ENCODE measurements at places on chromosomes 13 and 19.

DNA sequence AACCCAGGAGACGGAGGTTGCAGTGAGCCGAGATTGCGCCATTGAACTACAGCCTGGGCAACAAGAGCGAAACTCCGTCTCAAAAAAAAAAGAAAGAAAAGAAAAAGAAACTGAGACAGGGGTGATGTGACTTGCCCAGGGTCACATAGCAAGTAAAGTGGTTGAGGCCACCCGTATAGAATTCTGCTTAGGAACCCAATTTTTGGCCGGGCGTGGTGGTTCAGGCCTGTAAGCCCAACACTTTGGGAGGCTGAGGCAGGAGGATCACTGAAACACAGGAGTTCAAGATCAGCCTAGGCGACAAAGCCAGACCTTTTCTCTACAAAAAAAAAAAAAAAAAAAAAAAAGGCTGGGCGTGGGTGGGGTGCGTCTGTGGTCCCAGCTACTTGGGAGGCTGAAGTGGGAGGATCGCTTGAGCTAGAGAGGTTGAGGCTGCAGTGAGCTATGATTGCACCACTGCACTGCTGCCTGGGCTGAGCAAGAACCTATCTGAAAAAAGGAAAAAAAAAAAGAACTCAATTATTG lies 1.3 kb downstream of the SNRPA start:
- no peak for DNase-seq

DNA sequence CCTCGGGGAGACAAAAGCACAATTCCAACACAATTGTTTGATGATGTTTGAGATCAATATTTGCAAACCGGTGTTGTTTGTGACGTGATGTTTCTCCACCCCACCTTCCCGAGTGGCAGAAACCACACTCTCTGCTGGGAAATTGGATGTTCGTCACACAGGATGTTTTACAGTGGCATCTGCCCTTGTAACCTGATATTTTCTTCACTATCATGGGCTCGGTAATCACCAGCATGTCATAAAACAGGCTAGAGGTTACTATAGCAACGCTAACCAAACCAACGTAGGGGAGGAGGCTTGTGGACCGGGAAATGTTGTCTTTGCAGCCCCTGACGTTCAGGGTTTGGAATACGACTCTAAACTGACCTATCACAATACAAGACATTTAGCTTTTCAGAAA lies 454.5 kb downstream of the IRS2 start:
- DNase-seq: no peak

- DNase-seq: no peak
These were observed 16.6 kb downstream of the ADAMTS10 start for GRCh38 chr19:8593931-8594330.

DNA sequence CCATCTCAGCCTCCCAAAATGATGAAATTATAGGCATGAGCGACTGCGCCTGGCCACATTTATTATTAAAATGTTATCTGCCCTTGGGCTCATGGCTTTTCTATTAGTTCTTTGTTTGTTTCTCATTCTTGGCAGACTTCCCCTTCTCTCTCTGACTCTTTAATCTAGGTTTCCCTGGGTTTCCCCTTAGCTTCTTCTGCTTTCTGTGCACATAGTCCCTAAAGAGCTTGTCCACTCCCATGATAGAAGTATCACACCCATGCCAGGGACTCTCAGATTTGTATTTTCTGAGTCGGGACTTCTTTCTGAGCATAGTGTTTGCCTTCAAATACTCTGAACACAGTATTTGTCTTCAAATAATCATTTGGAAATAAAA lies 38.6 kb upstream of the ITM2B start:
- no peak for DNase-seq

DNA sequence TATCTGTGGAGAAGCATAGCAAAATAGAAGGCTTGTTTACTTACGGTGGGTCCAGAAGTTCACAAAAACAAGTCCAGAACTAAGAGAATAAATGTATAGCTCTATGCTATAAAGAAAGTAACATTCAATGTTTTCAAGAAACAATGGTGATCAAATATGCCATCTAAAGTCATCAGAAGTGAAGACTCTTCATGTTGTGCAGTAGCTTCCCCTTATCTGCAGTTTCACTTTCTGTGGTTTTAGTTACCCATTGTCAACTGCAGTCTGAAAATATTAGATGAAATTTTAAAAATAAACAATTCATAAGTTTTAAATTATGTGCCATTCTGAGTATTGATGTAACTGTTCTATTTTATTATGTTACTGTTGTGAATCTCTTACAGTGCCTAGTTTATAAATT lies 72.5 kb downstream of the EDNRB start:
- no peak for DNase-seq

DNA sequence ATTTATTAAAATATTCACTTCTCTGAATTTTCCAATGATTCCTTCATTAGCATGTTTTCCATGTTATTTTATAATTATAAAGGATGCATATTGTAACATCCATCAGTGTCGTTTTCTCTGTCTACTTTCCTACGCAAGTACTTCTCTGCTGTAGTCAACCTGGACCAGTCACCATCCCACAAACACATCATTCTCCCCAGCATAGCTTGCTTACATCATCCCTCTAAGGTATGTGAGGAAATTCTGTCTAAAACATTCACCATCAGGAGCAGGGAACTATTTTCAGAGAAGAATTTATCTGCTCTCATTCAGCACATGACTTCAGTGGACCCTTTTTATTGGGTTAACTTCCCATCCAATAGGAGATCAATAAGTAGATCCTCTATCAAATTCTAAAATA lies 806.1 kb upstream of the ARGLU1 start:
- DNase-seq: no peak

DNA sequence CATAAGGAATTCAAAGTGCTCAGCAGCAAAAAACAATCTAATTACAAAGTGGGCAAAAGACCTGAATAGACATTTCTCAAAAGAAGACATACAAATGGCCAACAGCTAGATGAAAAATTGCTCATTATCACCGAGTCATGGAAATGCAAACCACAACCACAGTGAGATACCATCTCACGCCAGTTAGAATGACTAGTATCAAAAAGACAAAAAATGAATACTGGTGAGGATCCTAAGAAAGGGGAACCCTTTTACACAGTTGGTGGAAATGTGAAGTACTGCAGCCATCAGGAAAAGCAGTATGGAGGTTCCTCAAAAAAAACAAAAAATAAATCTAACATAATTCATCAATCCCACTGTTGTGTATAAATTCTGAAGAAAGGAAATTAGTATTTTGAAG lies 1206.1 kb downstream of the EFNB2 start:
- no peak for DNase-seq

GRCh38 chr13:26377038-26377437 lies 123.1 kb downstream of the CDK8 start:
- no peak for DNase-seq

- DNase-seq: no peak
These were observed 37.5 kb upstream of the PCDH20 start for GRCh38 chr13:61453121-61453520.

GRCh38 chr19:17281391-17282304 lies at the start of gene ANKLE1:
TSS of gene ANKLE1 (plus strand) at chr19:17281901. CDS start at chr19:17281921, 20 bp downstream.
- no peak for DNase-seq

DNA sequence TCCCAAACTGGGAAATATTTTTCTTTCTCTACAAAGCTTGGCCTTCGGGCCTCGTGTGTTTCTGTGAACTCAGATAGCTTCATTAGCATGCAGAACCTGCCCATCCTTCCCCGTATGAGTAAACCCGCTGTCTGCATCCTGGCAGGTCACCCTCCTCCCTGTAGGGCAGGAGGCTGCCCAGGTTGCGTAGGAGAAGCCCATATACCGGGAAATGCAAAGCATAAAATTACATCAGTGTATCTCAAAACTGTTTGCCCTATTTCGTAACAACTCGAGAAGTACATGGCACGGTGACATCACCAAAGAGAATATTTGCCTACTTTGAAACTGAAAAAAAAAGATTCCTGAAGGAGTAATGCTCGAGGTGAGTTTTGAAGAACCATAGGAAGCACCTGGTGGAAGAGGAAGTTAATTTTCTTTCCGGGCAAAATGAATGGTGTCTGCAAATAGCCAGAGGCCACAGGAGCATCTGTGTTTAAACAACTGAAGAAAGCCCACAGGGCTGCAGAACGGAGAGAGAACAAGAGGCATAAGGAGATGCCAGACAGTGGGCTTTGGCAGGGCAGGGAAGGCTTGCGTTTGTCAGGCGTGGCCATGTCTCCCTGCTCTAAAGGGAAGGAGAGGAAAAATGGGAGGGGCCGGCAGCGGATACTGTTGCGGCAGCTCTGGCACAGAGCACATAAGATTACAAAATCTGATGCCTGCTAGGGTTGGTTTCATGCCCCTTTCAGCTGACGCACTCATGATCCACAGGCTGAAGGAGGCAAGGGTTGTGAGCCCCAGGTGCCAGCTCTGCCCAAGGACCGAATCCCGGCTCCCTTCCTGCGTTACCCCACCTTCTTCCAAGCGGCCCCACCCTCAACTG lies 81.4 kb downstream of the IRS2 start:
- no peak for DNase-seq

DNA sequence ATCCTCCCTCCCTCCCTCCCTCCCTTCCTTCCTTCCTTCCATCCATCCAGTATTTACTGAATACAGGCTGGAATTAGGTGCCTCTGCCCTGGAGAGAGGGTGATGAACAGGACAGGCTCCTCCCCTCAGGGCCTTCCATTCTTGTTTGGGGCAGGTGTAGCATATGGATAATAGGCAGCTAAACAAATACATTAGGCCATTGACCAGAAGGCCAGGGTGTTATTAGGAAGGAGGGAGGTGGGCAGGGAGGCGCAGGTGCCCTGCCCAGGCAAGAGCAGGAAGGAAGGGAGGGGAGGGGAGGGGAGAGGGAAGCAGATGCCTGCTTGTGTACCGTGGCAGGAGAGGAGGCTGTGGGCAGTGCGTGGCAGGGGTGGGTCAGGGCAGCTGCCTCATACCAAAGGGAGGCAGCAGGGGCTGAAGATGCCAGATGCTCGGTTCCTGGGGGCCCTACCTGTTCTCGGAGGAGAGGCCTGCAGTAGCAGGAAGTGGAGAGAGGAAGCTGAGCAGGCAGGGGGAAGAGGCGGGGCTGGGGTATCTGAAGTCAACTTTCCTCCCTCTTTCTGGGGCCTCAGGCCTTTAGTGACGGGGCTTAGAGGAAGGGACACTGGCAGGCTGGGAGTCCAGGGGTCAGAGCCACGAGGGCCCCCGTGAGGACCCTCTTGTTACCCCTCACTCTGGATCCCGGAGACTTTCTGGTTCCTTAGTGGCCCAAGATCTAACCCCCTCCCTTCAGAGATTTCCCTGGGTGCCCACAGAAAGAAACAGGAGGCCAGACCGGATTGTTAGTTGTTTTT lies at the start of gene RINL:
Gene RINL (minus strand): TSS at position 495 of the 794 bp plus-strand sequence. CDS start 1,533 bp downstream, outside the sequence.
- DNase-seq: peak; percentile 55

DNA sequence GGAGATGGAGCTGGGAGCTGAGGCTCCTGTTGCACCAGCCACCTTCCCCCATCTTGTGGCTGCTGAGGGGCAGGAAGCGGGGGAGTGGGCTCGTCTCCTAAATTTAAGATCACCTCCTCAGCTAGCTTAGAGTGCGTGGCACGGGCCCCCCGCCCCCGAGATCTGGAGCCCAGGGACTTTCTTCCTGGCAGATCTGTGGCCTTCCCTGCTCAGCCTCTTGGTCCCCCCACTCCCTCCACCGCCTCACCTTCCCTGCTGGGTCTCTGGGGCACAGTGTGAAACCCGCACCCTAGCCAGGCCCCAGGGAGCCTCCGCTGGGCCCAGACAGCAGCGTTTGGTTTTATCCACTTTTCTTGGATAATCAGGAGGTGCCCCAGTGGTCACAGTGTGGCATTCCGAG lies 35.9 kb downstream of the MAU2 start:
- DNase-seq: no peak

- no peak for DNase-seq
These were observed 8.4 kb downstream of the KANK3 start for GRCh38 chr19:8334458-8335342.

DNA sequence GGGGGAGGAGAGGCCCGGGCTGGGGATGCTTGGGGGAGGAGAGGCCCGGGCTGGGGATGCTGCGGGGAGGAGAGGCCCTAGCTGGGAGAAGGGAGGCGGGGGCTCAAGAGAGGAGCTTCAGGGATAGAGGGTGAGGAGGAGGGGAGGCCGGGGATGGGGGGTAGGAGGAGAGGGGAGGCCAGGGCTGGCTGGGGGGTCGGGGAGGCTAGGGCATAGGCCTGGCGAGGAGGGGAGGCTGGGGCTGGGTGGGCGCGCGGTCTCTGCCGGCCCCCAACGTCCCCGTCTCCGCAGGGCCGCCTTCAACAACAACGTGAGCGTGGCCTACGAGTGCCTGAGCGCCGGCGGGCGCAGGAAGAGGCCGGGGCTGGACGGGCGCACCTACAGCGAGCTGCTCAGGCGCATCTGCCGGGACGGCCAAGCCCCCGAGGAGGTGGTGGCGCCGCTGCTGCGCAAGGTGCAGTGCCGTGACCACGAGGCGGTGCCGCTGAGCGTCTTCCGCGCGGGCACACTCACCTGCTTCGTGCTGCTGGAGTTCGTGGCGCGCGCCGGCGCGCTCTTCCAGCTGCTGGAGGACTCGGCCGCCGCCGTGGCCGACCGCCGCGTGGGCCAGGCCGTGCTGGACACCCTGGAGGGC lies 11.4 kb downstream of the TPGS1 start:
- peak; percentile 39 for DNase-seq

DNA sequence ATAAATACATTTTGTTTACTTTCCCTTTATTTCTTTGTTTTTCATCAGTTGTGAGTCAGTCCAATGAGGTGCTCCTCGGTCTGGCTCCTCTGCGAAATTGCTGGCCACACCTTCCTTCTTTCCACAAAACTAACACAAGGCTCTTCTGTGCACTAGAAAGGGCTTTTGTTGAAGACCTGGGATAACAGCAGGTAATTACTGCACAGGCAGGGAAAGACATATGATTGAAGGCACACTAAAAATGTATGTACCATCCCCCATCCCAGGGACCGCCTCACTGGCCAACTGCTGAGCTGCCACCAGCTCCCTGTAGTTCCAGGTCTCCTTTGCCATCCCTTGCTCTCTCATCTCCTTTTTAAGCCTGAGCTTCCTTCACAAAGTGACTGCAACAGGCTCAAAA lies 180.5 kb downstream of the EFNB2 start:
- DNase-seq: no peak

- no peak for DNase-seq
These were observed 368.9 kb downstream of the RBM26 start for GRCh38 chr13:79037197-79037596.

- no peak for DNase-seq
These were observed 34.8 kb downstream of the TGDS start for GRCh38 chr13:94561126-94561525.

- DNase-seq: no peak
These were observed 20.4 kb downstream of the MBD3L2B start for GRCh38 chr19:7000816-7001215.

DNA sequence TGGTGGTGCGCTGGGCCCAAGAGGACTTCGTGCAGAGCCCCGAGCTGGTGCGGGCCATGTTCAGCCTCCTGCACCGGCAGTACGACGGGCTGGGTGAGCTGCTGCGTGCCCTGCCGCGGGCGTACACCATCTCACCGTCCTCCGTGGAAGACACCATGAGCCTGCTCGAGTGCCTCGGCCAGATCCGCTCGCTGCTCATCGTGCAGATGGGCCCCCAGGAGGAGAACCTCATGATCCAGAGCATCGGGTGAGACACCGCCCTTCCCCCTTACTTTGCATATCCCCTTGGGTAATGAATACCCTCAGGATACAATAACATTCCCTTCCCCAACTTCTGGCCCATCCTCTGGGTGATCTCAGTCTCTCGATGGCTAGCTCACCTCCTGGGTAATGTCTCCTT lies 60.9 kb downstream of the RYR1 start:
- no peak for DNase-seq
